Testis (tissue), 5 donors: ENCODE measurements at places on chromosomes 16 and 17. TPM values are rescaled to one million over a fixed set of nuclear protein-coding genes. Genes with fewer than 3 reads are reported as not detected.

DNA sequence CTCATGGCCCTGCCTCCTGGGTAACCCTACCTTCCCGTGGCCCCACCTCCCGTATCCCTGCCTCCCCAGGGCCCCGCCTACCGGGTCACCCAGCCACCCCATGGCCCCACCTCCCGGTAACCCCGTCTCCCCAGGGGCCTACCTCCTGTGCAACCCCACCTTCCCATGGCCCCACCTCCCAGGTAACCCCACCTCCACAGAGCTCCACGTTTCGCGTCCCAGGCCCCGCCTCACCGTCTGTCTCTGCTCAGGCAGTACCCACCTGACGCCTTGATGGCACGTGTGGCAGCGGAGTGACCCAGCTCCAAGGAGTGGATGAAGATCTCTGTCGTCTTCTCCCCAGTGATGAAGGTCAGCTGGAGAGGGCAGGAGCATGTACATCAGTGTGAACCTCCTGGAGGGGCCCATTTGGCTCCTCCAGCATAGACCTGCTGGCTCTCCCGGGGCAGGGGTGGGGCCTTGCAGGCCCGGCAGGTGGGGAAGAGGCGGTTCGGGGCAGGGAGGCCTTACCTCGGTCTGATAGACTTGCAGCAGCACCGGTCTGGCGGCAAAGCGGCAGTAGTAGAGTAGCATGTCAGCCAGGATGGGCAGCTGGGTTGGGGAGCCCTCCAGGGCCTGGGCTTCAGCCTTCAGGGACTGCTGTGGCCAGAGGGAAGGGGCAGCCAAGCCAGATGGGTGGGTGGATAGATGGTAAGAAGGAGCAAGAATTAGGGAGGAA, 18.7 kb upstream of the PIK3R6 start:
- no peak for DNase-seq
- no peak overlapping the region for H3K27ac ChIP-seq
- H3K27me3 ChIP-seq, result no peaks in the 10 kb centered on the region
- H3K4me1 ChIP-seq, result no peaks in the 10 kb centered on the region
- H3K36me3 ChIP-seq, result no peaks in the 10 kb centered on the region

- no peak overlapping the region for H3K4me3 ChIP-seq
- no peaks in the 10 kb centered on the region for H3K27me3 ChIP-seq
- H3K4me1 ChIP-seq, result peaks cover 4% of the 10 kb centered on the region
Observed at GRCh38 chr16:57982385-57982784, 11.5 kb upstream of the CNGB1 start.

DNA sequence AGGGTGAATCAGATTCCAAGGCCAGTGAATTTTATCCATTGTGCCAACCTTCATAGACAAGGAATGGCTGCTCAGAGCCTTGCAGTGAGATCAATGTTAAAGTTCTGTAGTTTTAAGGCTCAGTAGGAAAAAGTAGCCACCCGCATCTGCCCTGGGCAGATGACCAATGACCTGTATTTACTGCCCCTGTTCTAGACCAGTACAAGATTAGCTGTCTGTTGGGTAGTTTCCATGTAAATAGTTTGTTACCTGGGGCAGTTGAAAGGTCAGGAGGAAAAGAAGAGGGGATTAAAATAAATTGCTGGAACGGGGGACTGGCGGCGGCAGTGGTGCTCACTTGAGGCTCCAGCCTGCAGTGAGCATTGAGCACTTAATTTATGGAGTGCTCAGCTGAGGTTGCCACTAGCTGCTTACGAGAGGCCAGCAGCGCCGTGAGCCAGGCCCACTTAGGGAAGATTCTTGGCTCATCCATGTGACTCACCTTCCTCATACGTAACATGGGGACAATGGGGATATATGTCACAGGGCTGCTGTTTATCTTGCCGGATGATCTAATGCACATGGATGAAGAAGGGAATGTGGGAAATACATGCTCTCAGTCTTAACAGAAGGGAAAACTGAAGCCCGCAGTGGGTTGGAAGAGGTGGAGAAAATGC, 10.7 kb upstream of the NOS2 start:
- H3K4me3 ChIP-seq, result no peak overlapping the region
- H3K27ac ChIP-seq, result no peak overlapping the region
- no peaks in the 10 kb centered on the region for H3K27me3 ChIP-seq
- H3K4me1 ChIP-seq, result no peaks in the 10 kb centered on the region
- no peaks in the 10 kb centered on the region for H3K36me3 ChIP-seq

DNA sequence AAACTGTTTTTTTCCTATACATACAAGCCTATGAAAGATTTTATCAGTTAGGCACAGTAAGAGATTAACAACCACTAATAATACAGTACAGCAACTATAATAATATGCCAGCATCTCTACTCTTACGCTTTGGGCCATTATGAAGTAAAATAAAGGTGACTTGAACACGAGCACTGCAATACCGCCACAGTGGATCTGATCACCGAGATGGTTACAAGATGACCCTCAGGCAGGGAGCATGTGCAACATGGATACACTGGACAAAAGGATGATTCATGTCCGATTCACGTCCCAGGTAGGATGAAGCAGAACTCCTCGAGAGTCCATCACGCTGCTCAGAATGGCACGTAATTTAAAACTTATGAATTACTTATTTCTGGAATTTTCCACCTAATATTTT, 10.5 kb downstream of the PELP1 start:
- no peak overlapping the region for H3K4me3 ChIP-seq
- DNase-seq, result no peak
- peaks cover 6% of the 10 kb centered on the region for H3K4me1 ChIP-seq

DNA sequence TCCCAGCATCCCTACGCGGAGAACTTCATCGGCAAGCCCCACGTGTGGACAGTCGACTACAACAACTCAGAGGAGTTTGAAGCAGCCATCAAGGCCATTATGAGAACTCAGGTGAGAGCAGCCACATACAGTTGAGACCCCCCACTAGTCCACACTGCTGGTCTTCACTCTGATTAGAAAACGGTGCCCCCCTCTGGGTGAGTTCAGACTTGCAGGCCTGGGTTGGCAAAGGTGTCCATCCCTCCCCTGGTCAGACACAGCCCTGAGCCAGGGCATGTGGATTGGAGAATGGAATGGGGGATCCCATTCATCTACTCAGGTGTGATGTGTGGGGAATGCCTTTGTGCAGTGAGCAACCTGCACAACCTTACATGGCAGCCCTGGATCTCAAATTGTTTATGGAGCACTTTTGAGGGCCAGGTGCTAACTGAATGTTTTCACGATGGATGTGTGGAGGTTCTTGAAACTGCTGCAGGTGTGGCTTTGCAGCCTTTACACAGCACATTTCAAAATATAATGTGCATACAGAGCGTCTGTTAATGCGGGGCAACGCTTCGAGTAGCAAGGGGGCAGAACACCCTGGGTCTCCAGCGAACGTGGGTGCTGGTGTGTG, 72.6 kb downstream of the MGAT5B start:
- H3K4me1 ChIP-seq, result no peaks in the 10 kb centered on the region
- H3K27ac ChIP-seq, result no peak overlapping the region
- H3K36me3 ChIP-seq, result no peaks in the 10 kb centered on the region
- no peak for DNase-seq
- no peaks in the 10 kb centered on the region for H3K27me3 ChIP-seq

DNA sequence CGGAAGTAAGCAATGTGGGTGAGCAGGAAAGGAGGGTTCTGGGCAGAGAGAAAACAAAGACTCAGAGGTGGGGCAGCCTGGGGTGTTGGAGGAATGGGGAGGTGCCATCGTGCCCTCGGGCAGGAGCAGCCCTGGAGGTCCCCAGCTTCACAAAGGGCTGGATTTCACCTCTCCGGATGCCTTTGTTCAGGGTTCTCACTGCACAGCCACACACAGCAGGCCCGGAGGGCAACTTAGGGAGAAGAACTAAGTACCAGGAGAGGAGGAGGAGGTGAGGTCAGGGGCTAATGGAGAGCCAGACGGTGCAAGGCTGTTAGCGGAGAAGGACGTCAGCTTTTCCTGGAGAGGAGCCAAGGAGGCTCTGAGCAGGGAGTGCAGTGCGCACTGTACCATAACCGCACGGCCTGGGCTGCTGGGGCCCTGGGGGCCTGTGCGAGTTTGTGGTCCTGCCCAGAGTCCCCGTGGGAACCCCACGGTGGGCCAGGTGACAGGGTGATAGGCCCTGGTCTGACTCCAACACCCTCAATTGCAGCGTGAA, 9.3 kb downstream of the ARRB2 start:
- peak; percentile 47 for DNase-seq
- H3K27me3 ChIP-seq, result no peaks in the 10 kb centered on the region
- no peaks in the 10 kb centered on the region for H3K4me1 ChIP-seq
- no peak overlapping the region for H3K27ac ChIP-seq
- H3K4me3 ChIP-seq, result no peak overlapping the region

DNA sequence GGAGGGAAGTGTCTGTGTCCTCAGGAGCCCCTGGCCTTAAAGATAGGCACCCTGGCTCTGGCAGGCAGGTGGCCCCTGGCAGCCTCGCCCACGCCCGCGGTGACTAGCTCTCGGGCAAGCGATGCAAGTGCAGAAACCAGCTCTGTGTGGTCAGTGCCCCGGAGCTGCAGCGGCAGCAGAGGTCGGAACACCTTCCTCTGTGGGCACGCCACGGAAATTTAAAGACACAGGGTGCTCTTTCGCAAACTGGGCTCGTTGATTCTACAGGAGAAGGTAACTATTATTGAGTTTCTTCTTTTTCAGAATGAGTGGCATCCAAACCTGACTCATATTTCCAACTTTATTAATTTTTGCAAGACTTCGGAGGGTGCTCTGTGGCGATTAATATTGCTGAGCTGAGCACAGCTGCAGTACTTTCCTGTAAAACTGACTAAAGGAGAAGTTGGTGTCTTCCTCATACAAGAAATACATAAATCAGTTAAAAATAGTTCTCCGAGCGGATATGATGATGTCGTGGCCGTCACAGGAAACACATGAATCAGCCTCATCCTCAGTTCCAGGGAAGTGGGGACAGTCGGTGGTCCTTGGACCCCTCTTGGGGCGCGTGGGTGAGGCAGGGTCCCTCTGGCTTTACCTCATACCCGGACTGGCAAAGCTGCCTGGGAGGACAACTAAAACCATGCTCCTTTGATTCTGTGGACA, 120.2 kb downstream of the METRNL start:
- peaks cover 16% of the 10 kb centered on the region for H3K4me1 ChIP-seq
- no peaks in the 10 kb centered on the region for H3K36me3 ChIP-seq
- no peak overlapping the region for H3K4me3 ChIP-seq
- DNase-seq, result peak; percentile 34
- no peaks in the 10 kb centered on the region for H3K27me3 ChIP-seq

- no peaks in the 10 kb centered on the region for H3K27me3 ChIP-seq
- H3K4me3 ChIP-seq, result no peak overlapping the region
- H3K27ac ChIP-seq, result no peak overlapping the region
- no peaks in the 10 kb centered on the region for H3K36me3 ChIP-seq
- no peak for DNase-seq
Observed at GRCh38 chr17:48552466-48553189, 7.7 kb upstream of the HOXB2 start.

DNA sequence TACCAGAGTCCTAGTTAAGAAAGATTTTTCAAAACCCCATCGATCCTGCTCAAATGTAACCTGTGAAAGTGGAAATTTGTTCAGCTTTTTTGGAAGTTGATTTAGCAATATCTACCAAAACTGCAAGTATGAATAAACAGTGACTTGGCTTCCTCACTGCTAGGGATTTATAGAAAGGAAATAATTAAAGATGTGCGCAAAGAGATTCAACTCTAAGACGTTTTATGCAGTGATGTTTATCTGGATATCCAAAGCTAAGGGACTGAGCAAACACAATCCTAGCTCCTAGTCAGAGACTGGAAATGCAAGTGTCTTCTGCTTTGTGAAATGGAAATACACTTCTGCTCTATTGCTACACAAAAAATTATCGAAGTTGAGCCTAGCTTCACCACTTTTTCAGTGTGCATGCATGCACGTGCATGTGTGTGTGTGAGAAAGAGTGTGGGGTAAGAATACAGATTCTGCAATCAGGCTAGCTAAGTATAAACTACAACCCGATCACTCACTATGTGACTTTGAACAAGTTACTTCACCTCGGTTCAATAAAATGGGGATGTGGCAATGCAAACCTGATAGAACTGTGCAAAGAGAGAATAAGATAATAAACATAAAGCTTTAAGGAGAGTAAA, 52.1 kb upstream of the FOXF1 start:
- no peaks in the 10 kb centered on the region for H3K36me3 ChIP-seq
- DNase-seq, result no peak
- no peak overlapping the region for H3K4me3 ChIP-seq
- H3K27me3 ChIP-seq, result no peaks in the 10 kb centered on the region

DNA sequence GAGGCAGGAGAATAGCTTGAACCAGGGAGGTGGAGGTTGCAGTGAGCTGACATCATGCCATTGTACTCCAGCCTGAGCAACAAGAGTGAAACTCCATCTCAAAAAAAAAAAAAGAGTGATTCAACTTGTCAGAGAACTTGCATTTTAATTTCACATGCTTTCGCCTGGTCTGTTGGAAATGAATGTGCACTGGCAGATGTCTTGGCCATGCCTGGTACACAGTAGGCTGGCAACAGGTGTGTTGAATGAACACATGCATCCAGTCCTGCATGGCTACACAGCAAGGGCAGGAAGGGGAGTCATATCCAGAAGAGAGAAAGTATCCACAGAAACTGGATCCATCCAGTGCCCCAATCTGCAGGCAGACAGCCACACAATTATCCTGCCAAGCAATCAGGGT, 11.5 kb downstream of the COG4 start:
- no peak for DNase-seq
- no peaks in the 10 kb centered on the region for H3K36me3 ChIP-seq
- H3K27ac ChIP-seq, result no peak overlapping the region
- no peaks in the 10 kb centered on the region for H3K4me1 ChIP-seq
- no peak overlapping the region for H3K4me3 ChIP-seq

- H3K4me1 ChIP-seq, result no peaks in the 10 kb centered on the region
- H3K4me3 ChIP-seq, result no peak overlapping the region
- H3K36me3 ChIP-seq, result no peaks in the 10 kb centered on the region
- no peak for DNase-seq
- H3K27me3 ChIP-seq, result no peaks in the 10 kb centered on the region
Observed at GRCh38 chr17:15973834-15974233, 25.7 kb downstream of the ZSWIM7 start.

- peak; percentile 55 for DNase-seq
- H3K4me3 ChIP-seq, result no peak overlapping the region
- no peaks in the 10 kb centered on the region for H3K27me3 ChIP-seq
- H3K4me1 ChIP-seq, result peaks cover 39% of the 10 kb centered on the region
- H3K27ac ChIP-seq, result peak overlapping the region; percentile 73
- no peaks in the 10 kb centered on the region for H3K36me3 ChIP-seq
Observed at GRCh38 chr17:50173335-50173941, 7.6 kb downstream of the SGCA start.

DNA sequence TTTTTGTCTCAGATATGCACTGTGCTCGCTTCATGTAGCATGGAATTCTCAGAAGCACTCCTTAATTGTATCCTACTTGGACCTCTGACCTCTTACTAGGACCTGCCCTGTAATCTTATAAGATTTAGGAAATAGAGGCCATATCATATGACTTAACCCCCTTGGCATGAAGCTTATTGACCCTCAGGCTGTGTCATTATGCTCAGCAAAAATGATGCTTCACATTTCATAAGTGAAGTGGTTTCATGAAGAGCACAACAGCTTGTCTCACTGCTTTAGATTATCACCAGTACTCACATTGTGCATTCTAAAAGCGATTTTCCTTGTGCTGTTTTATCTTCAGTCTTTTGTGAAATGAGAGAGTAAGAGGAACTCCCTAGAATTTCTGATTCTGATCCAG, 6.4 kb downstream of the PHKB start:
- peaks cover 20% of the 10 kb centered on the region for H3K4me1 ChIP-seq
- no peaks in the 10 kb centered on the region for H3K27me3 ChIP-seq
- no peak overlapping the region for H3K27ac ChIP-seq
- H3K4me3 ChIP-seq, result no peak overlapping the region
- H3K36me3 ChIP-seq, result no peaks in the 10 kb centered on the region

EFNB3 gene
- 2.0 TPM for total RNA-seq

OR1A1 gene
- not detected for total RNA-seq

C17orf113 gene
- total RNA-seq, result 7.7 TPM
